ENCODE measurements at places on chromosomes 16 and 17.

GRCh38 chr17:31660684-31661083, 198.4 kb downstream of the COPRS start:
- no peak for DNase-seq

GRCh38 chr17:63423251-63423950, 22.7 kb downstream of the CYB561 start:
- no peak for DNase-seq

DNA sequence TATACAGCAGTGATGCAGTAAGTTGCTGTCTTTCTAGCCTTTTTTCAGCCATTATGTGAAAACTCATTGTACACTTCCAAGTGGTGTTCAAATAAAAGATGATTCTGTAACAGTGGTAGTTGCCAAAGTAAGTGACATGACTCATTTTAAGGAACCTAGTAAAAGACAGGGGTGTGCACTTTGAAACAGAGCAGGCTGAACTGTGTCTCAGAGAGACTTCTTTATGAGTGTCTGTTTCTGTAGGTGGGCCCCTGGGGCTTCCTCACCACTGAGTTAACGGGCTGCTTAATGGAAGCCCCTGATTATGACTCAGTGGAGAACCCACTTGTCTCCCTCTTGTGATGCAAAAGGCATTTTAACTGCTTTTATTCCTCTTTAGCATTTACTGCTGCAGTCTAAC, 147.3 kb downstream of the PCTP start:
- no peak for DNase-seq

DNA sequence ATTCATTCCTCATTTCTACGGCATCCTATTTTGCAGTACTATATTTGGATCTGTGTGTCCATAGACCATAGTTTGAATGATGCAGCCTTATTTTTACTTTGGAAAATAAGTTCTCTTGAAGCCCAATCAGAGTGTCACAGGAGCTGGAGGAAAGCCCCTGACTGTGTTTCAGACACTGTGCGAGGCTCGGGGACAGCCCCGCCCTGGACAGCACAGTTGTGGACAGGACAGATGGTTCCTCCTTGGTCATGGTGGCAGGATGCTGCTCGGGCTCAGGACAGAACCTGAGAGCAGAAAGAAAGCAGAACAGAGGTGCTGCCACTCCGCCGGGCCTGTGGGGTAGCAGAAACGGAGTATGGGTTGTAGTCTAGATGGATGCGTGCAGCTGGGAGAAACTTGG, 22.9 kb downstream of the BANP start:
- DNase-seq = no peak

- no peak for DNase-seq
Observed at GRCh38 chr16:31476303-31477219, 4.6 kb downstream of the TGFB1I1 start.

DNA sequence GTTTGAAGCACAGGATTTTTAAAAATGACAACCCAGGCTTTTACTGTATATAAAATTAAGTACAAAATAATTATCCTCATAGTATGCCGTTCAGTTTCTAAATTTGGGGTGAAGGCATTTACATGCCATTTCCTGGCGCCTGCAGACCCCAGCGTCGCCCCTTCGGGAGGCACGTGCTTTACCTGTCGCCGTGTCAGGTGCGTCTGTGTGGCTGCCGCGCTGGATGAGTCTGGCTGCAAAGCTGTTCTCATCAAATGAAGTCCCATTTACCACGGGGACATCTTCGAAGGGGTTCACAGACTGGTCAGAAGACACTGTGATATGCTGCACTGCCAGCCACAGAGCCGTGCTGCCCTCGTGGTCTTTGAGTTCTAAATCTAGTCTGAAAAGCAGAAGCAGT, 51.8 kb downstream of the CYB5D2 start:
- DNase-seq = no peak

GRCh38 chr16:74035816-74036215, 260.8 kb upstream of the PSMD7 start:
- DNase-seq = no peak

DNA sequence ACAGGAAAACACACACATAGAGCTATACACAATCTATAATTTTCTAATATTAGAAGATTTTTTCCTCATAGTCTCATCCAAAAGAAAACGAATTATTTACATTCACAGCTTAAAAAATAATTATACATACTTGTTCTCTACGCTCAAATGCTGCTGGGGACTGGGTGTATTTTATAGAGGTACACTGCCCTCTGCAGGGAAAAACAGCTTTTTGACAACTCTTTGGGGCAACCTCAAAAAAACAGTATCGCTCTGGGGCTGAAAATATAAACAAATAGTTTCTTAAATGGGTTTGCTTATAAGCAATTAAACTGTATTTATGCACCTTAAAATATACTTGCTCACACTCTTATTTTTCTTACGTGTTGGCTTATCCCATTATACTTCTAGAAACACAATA, 261.8 kb upstream of the PSMD7 start:
- no peak for DNase-seq

DNA sequence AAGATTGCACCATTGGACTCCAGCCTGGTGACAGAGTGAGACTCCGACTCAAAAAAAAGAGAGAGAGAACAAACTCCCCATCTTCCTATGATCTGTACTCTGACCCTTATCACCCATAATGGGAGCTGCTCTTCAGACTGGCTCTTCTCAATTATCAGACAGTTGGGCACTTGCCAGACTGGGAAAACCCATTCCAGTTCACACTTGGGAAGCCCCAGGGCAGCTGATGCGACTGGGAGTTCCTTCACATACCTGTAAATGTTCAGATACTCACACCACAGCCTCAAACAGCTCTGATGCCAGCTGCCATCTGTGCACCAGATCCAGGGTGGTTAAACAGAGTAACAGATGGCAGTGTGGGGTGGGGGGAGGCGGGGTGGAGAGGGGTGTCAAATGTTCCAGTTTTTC, 23.8 kb upstream of the TMEM101 start:
- peak; percentile 10 for DNase-seq

- no peak for DNase-seq
Observed at GRCh38 chr17:39212195-39212810, 12.2 kb downstream of the RPL19 start.

GRCh38 chr16:67301080-67301782, 21.9 kb downstream of the PLEKHG4 start:
- DNase-seq = no peak

GRCh38 chr17:41793784-41794539, 7.5 kb upstream of the JUP start:
- DNase-seq = no peak

- DNase-seq = no peak
Observed at GRCh38 chr16:81399909-81400308, 44.7 kb upstream of the CMIP start.

- DNase-seq = peak; percentile 87
Observed at GRCh38 chr16:4272114-4272956, 488 bp downstream of the TFAP4 start.

DNA sequence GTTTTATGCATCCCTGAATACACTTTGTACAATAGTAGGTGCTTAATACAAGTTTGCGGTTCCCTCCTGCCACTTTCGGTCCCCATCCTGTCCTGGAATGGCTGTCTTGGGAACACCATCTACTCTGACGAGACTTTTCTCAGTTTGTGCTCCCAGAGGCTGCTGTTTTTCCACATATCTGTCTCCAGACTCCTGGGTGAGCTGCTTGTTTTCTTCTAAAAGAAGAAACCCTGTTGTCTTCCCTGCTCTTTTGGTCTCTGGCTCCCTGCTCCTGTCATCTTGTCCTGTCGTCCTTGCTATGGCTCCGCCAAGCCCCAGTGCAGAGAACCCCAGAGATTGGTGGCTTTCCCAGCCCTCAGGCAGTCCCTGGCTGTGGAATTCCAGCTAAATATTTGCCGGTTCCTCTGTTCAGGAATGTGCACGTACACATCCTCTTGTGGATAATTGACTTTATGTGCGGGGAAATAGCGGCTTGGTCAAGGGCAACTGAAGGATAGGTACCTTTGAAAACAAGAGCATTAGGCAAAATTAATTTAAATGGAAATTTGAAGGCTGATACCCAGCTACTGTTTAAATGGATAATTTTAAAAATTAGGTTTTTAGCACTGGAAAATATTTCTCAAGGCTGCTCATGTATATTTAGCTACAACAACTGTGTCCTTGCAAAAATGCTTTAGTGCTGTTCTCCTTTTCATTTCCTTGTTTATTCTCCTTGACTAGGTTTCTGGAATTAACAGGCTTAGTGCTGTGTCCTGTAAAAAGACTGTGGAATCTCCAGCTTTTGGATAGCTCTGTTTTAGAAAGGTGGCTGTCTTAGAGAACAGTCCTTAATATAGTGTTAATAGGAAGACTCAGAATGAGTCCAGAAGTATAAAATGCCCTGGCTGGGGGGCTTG, 50.2 kb upstream of the SLC12A3 start:
- DNase-seq = no peak

DNA sequence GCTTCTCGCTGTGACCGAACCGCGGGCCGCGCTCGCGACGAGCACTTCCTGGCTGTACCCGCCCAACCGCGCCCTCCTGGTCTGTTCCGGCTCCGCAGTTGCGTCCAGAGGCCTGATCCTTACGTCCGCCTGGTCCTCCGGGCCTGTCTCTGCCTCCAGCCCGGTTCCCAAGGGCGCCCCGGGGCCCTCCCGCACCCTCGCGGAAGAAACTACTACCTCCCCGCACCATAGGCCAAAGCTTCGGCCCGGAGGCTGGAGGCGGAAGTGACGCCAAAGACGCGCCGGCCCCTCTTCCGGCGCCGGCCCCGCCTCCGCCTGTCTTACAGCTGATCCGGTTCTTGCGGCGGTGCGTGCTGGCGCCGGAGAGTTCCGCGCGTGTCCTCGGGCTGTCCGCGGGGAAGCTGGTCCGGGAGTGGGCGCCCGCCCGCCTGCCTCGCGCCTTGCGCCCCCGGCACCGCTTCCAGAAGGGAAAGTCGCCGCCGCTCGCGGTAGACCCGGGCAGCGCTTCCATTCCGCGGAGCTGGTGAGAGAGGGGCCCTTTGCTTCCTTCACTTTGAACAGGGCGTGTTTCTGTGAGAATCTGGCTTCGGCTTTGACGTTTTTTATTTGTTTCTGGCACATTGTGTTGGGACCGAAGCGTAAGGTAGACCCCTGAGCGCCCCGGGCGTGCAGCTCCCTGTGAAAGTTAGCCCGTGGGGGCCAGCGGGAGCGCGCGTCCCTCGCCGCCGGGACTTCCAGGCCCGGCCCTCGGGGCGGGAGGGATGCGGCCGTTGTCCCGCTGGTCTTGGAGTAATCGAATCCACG, at the start of gene ZNF778:
TSS of gene ZNF778 (plus strand) at position 316 of the 804 bp plus-strand sequence. CDS start 3,425 bp downstream, outside the sequence.
- DNase-seq = peak; percentile 66

DNA sequence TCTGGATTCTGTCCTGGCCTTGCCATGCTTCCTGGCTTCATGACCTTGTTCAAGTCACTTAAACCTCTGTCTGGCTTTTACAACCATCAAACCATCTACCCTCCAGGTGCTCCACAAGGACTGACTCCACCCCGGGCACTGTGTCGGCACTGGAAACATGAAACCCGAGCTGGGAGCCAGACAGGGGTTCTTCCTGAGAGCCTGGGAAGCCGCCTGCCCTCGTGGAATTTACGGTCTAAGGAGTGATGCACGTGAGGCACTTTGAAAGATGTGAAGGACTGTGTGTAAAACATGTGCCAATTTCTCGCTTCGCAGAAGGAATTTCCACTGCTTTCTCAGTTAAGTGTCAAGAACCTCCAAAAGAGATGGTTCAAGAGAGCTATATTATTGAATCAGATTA, 11.6 kb downstream of the CDK5R1 start:
- DNase-seq = no peak

- DNase-seq = no peak
Observed at GRCh38 chr17:3926860-3927627, 10.8 kb upstream of the P2RX1 start.

GRCh38 chr17:48244121-48244711, 136.7 kb downstream of the SNX11 start:
- DNase-seq = no peak

- no peak for DNase-seq
Observed at GRCh38 chr17:75240394-75241142, 20.8 kb downstream of the GGA3 start.

GRCh38 chr16:54397838-54398237, 111.3 kb upstream of the IRX3 start:
- DNase-seq = no peak

- DNase-seq = no peak
Observed at GRCh38 chr16:48365025-48365600, 20.1 kb downstream of the SIAH1 start.

- no peak for DNase-seq
Observed at GRCh38 chr17:17683710-17684365, 2.6 kb downstream of the RAI1 start.

DNA sequence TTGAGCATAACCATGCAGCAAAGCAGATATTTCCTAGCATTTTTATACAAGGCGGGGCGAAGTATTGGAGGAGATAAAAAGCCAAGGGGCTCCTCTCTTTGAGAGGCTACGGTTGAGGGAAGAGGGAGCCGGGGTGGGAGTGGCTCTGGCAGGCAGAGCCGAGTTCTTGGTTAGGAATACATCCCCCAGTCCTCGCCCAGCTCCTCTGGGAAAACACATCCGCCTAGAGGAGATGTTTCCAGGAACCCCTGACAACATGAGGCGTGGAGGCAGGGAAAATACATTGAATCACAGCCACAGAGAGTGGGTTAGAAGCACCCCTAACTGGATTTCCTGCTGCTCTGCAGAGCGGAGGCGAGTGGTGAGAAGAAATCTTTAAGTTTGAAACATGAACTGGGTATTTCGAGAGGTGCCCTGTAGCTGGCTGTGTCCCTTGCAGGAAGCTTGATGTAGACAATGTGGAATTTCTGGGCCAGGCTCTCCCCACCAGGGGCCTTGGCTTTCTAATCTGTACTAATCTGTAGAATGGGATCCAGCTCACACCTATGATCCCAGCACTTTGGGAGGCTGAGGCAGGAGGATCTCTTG, 27.3 kb downstream of the TTYH2 start:
- DNase-seq = no peak

DNA sequence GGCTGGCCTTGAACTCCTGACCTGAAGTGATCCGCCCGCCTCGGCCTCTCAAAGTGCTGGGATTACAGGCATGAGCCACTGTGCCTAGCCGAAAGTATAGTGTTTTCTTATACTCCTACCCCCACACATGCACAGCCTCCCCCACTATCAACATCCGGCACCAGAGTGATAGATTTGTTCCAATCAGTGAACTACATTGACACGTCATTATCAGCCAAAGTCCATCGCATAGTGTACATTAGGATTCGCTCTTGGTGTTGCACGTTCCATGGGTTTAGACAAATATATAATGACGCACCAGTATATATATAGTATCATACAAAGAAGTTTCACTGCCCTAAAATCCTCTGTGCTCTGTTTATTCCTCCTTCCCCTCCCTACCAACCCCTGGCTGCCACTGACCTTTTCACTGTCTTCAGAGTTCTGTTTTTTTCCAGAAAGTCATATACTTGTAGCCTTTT, 11.9 kb upstream of the TM4SF5 start:
- no peak for DNase-seq

- no peak for DNase-seq
Observed at GRCh38 chr16:68744744-68745280, 7.7 kb downstream of the CDH1 start.

Measured in amygdala (tissue), 56 donors.